NCI-H1092 (cell line): ENCODE measurements at places on chromosomes 3 and 15.

DNA sequence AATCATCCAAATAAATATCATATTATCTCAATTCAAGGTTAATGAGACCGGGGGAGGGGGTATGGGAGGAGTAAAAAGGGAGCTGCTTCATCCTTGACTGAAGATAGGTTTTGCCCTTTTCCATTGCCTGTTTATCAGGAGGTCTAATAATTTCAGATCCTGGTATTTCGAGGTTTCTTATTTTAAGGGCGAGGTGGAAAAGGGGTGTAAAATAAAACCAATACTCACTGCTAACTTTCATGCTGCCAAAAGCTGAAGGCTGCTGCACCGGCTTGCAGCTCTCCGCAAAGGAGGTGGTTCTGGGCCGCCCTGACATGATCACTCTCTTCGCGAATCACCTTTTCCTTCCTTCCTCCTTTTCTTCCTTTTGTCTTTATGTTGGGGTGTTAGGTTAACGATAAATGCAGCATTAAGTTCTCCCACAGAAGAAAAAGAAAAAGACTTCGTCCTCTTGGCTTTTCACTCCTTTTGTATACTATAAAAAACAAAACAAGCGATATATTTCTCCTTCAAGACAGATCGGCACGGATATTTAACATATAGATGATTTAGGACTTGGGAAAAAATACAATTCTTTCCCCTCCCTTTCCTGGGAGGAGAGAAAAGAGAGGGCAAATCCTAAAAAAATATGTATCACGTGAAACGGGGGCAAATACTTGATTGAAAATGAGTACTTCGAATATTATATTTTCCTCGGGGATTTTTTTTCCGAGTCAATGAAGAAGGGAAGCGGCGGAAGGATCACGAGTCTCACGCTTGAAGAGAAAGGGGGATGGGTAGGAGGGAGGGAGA lies 932 bp downstream of the GSK3B start:
- no peak for DNase-seq

DNA sequence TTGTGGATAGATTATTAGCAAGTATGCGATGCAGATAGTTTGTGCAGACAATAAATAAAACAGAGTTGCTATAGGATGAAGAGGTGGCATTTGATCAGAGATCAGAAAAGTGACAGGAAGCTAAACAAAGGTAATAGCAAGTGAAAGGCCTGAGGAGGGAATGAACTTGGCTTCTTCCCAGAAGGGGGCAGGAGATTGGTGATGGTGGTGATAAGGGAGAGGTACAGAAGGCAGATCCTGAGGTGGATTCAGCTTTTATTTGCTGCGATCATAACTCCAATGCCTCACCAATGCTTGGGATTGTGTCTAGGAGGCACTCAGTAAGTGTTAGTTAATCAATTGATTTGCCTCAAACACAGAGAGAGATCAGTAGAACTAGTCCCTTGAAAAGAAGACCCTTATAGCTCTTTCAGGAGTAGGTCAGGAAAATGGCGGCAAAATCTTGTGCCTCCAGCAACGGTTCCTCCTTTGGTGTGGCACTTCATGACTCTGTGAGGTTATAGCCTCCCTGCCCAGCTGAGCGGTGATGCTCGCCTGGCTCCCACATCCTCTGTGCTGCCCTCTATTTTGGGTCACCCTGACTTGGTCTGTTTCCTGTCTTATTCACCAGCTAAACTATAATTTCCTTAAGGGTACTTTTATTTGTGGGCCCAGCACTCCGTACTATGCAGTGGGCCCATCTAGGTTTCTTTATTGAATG lies 37.5 kb downstream of the TGFBR2 start:
- no peak for DNase-seq

- no peak for DNase-seq
These were observed 96.0 kb upstream of the MELTF start for GRCh38 chr3:197125636-197126035.

DNA sequence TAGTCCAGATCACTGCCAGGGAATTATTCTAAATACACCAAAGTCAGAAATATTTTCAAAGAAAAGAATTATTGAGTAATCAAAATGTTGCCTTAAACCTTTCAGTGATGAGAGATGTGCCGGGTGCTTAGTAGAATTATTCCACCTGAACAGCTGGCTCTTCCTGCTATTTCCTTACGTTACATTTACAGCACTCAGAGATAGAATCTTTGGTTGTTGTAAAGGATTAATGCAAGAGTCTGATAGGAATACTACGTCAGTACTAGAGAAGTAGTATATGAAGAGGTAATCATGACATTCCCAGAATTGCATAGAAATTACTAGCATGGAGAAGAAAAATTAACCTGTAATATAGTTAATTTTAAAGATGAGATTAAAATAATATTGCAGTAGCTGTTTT lies 50.9 kb upstream of the ZDHHC23 start:
- DNase-seq = no peak

- peak; percentile 22 for DNase-seq
These were observed 731 bp downstream of the FYTTD1 start for GRCh38 chr3:197750396-197750831.

DNA sequence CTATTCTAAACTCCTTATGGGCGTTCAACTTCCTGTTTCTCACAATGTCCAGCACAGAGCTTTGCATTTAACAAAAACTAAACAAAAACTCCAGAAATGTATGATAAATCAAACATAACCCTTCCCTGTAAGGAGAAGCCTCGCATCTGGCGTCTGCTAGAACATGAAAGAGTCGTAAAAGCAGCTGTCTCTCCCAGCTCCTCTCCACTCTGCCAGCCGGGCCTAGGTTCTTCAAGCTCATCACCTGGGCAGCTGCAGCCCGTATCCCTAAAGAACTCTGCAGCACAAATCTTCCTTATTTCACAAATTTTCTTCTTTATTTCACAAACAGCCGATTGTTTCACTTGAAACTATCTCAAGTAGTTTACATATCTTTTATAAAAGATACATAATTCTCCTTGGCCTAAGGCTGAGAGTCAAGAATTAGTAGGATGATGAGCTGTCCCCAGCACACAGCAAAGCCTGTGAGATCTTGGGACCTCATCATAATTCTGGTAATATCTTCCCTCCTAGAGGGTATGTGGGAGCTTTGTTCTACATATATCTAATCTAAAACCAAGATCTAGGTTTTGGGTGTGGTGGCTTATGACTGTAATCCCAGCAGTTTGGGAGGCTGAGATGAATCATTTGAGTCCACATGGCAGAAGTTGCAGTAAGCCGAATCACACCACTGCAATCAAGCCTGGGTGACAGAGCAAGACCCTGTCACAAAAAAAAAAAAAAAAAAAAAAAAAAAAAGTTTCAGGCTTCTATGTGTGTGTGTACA lies 35.3 kb downstream of the ANXA2 start:
- DNase-seq = no peak
